Body of pancreas (tissue), 4 donors: ENCODE measurements at places on chromosomes 3 and 15. TPM values are rescaled to one million over a fixed set of nuclear protein-coding genes. Genes with fewer than 3 reads are reported as not detected.

The ZNF620 gene
- total RNA-seq = 6.9 TPM

- no peak for DNase-seq
Observed at GRCh38 chr15:70382009-70382749, 284.5 kb upstream of the TLE3 start.

The ASB14 gene
- total RNA-seq = not detected

DNA sequence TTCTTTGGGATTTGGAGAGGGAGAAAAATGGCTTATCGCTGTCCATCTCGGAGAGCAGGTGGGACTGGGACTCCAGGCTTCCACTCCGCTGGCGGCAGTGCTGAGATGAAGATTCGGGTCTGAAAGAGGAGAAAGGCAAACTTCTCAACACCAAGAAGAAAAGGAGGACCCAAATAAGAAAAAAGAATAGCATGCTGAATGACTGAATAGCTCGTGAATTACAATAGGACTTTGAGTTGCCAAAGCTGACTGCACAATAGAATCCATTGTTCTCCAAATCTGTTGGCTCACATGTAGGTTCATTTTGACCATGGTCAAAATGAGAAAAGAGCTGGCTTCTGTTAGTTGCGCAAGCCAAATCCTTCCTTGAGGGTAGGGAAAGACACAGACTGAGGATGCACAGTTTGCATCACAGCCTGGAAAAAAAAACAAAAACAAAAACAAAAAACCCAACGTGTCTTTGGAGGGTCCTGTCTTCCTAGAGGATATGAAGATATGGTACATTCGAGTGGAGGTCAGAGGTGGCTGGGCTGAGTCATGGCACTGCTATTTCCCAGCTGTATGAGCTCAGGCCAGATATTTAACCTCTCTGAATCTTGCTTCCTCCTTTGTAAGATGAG is 59.3 kb upstream of the LMOD3 start:
- no peak for DNase-seq

DNA sequence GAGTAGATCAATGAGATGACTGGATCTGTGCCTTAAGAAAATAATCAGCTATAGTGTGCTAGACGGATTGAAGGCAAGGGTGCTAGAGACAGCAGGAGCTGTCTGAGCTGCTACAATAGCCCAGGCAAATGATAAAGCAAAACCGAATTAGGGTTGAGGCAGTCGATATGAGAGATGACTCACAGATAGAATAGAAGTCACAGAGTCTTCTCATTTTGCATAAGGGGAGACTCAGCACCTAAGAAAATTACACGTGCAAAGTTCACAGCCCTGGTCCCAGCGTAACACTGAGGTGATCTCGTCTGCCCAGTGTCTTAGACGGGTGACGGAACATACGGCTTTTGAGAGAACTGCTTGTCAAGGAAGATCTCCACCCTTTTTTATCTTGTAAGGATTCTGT is 11.6 kb downstream of the LPP start:
- DNase-seq = no peak

DNA sequence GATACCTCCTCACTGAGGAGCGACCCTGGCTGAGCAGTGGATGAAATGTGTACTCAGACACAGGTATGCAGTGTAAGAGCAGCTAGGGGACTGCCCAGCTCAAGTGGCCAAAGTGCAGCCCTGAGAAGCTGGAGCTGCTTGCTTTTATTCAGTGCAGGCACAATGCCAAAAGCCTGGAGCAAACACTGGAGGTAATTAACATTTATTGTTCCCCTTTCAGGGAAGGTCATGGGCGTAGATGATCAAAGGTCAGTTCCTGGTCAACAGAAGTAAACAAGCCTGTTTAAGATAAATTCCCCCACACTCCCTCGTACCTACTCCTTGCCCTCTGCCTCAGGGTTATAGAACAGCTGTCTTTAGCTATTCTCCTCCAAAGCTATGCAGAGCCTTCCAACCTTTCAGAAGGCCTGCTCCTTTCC is 17.5 kb downstream of the PLA2G4F start:
- no peak for DNase-seq

DNA sequence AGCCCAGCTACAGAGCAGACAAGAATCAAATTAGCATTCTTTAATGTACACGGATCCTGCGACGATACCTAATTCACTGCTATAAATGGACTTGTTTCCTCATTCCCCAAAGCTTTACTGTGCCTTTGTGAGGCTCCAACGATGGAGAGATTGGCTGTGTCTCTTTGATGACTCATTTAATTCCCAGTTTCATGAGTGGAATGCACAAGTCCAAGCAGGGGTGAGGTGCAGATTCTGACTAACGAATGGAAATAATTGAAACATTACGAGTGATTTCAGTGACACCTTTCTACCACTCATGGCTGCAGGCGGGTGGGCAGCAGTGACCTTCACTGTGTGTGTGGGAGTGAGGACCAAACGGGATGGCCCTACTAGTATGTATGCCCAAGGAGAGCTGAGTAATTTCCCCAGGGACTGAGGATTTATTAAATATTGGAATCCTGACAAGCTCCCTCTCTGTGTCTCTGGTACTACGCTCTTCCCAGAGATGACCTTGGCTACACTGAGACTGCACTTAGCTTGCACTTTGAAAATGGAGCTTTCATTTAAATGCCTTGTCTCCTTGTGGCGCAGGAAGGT is 156.7 kb downstream of the CACNA2D3 start:
- DNase-seq = no peak

The UCN2 gene
- total RNA-seq = not detected

- DNase-seq = no peak
Observed at GRCh38 chr3:134708671-134709070, 57.8 kb upstream of the KY start.

The FAM107A gene
- 14.5 TPM for total RNA-seq

- no peak for DNase-seq
Observed at GRCh38 chr3:113128386-113129015, 82.9 kb upstream of the BOC start.

DNA sequence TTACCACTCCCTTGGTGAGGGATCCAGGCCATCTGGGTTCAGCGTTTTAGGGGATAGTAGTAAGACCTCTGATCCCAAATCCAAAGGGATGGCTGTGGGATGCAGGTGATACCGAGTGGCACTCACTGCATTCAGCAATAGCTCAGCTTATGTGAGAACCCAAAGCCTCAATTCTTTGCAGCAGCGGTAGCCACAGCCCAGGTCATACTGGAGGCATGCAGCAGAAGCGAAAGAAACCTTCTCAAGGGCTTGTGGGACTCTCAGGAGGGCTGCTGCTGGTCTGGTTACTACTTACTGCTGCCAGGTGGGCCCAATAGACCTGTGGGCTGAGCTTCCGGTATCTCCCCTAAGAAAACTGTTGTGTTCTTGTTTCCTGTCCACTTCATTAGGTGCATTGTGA is 38.0 kb downstream of the CHCHD6 start:
- DNase-seq = no peak

GRCh38 chr15:46502667-46503066 is 867.8 kb downstream of the SQOR start:
- DNase-seq = no peak

The SLC15A2 gene
- total RNA-seq = 2.3 TPM
